ENCODE measurements at places on chromosomes 5 and 9. TPM values are rescaled to one million over a fixed set of nuclear protein-coding genes. Genes with fewer than 3 reads are reported as not detected.
A peak's percentile ranks its signal among the peaks of the same experiment; 100 is the strongest.

DNA sequence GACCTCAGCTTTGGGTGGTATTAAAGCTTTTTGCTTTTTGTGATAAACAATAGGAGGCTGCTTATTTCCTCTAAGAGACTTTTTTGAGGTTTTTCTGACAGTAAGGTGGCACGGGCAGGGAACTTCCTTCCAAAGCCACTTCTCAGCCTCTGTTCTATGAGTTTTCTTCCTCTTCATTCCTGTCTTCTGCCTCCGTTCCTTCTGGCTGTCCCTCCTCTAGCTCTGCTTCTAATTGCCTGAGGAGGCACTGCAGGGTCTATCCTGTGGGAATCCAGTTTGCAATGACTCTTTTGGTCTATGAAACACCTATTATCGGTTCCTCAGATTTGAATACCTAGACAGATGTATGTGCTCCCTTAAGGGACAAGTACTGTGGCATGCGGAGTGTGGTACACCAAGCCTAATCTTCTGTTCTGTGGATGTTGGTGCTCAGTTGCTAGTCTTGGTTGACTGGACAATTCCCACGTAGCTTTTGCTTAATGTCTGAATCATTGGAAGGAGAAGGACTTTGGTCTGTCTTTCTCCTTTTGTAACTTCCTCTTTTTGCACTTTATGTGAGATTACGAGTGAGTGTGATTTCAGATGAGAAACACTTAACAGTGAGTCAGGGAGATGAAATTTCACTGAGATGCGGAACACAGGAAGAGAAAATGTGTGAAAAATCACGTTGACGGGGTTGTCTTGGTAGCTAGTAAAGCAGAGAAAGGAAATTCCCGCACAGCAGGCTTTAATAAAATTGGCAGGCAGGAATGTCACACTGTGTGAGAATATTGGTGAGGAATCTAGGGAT is 305.2 kb downstream of the EFNA5 start:
- DNase-seq = no peak

DNA sequence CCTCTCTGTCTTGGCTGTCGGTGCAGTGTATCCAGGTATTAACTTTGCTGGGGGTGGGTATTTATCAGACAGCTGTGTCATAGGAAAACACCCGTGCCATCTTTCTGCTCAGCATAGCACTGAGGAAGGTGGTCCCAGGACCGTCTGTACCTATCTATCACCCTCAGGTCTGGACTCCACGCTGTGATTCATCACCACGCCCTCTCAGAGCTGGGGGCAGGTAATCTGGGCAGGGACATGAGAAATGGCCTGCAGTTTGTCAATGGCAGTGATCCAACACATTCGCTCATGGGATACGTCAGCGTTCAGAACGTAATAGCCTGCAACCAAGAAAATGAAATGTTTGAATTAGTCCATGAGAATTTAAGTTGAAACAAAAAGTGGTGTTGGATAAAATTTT is 151.6 kb upstream of the MAP1B start:
- no peak for DNase-seq

- no peak for DNase-seq
Measured at GRCh38 chr5:73435759-73436534, 12.6 kb downstream of the FOXD1 start.

Gene GABRA6
- total RNA-seq = not detected

DNA sequence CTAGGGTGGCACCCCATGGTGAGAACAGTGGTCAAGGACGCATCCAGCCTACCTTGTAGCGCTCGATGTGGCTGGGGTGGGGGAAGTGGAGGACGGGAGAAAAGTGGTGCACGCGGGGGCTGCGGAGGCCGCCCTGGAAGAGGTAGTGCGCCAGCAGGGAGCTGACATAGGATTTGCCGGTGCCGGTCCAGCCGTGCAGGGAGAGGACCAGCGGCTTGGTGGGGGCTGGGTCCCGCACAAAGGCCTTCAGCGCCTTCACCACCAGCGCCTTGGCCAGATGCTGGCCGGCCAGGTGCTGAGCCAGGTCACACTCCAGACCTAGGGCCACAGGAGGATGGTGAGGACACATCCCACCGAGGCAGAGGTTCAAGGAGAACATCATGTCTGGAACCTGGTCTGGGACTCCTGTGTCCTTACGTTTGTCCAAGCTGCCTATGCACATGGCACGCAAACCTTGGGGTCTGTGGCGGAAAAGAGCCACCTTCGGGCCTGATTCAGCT is 797 bp downstream of the TOR2A start:
- DNase-seq = no peak

GRCh38 chr9:95771556-95772246 is 103.8 kb upstream of the ERCC6L2 start:
- DNase-seq = peak; percentile 39
